ENCODE measurements at places on chromosomes 2 and 18. TPM values are rescaled to one million over a fixed set of nuclear protein-coding genes. Genes with fewer than 3 reads are reported as not detected.

The MARCO gene
- 20.3 TPM for total RNA-seq

The RTN4 gene
- 308 TPM for total RNA-seq

The SLC19A3 gene
- 537 TPM for total RNA-seq

The PKP4 gene
- total RNA-seq = 50.2 TPM

The THOC1 gene
- 33.0 TPM for total RNA-seq

The MDH1B gene
- 3.3 TPM for total RNA-seq

The TEKT4 gene
- total RNA-seq = not detected

The CMPK2 gene
- total RNA-seq = 7.8 TPM

The SPOPL gene
- total RNA-seq = 19.5 TPM

The DSC3 gene
- total RNA-seq = 19.2 TPM

The GNLY gene
- total RNA-seq = 1.0 TPM

The FNDC4 gene
- total RNA-seq = 46.4 TPM

The LOXHD1 gene
- 4.9 TPM for total RNA-seq

The FBXO15 gene
- total RNA-seq = not detected

The DAPL1 gene
- 1.5 TPM for total RNA-seq

The MC4R gene
- not detected for total RNA-seq

The CFC1 gene
- 1.8 TPM for total RNA-seq

The RBBP8 gene
- 14.2 TPM for total RNA-seq

The TMEM163 gene
- 0.38 TPM for total RNA-seq

The NCKAP1 gene
- total RNA-seq = 132 TPM

The SLC4A3 gene
- 10.2 TPM for total RNA-seq

The NLRC4 gene
- total RNA-seq = 8.9 TPM

The STPG4 gene
- 0.63 TPM for total RNA-seq

The SERPINB13 gene
- total RNA-seq = not detected

The AQP12B gene
- not detected for total RNA-seq

The MATN3 gene
- 9.1 TPM for total RNA-seq

The GALR1 gene
- 0.09 TPM for total RNA-seq

The CFAP210 gene
- total RNA-seq = not detected

The KYNU gene
- total RNA-seq = 3.8 TPM

The FEV gene
- total RNA-seq = not detected

The SULT1C2 gene
- total RNA-seq = 2.4 TPM

The SGPP2 gene
- 0.63 TPM for total RNA-seq

The PROKR1 gene
- 0.96 TPM for total RNA-seq

The PDE1A gene
- 9.7 TPM for total RNA-seq

The RTTN gene
- 10.1 TPM for total RNA-seq

The DSG4 gene
- total RNA-seq = 0.09 TPM

The HSPE1 gene
- 86.5 TPM for total RNA-seq

The HOXD11 gene
- total RNA-seq = not detected

The CSRNP3 gene
- total RNA-seq = 0.12 TPM

The TMEM37 gene
- total RNA-seq = 26.6 TPM

The AGXT gene
- not detected for total RNA-seq

The SPRED2 gene
- total RNA-seq = 24.5 TPM

The GAREM2 gene
- total RNA-seq = 1.8 TPM

The TRABD2A gene
- 9.0 TPM for total RNA-seq

Data from omental fat pad (tissue), 4 donors.